NCI-H82 (cell line): ENCODE measurements at places on chromosomes 4 and X.

DNA sequence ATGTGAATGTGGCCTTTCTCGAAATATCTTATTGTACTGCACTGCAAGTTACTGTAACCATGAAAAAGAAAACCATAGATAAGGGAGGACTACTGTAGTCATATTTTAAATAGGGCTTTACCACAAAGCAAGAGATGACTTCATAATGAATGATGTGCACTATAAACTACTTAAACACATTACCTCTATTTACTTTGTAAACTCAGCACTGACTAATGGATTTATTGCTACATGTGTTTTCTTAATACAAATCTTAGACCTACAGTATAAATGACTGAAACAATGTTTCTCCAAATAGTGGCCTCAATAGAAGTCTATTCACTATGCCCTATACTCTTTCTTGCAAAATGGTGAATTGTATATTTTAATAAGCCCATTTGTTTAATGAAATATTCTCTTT is 61.1 kb downstream of the HDX start:
- no peak for DNase-seq

- DNase-seq, result no peak
These were observed 823.2 kb upstream of the LCORL start for GRCh38 chr4:18844726-18845125.

- DNase-seq, result no peak
These were observed 18.2 kb downstream of the IL13RA1 start for GRCh38 chrX:118745570-118745969.

DNA sequence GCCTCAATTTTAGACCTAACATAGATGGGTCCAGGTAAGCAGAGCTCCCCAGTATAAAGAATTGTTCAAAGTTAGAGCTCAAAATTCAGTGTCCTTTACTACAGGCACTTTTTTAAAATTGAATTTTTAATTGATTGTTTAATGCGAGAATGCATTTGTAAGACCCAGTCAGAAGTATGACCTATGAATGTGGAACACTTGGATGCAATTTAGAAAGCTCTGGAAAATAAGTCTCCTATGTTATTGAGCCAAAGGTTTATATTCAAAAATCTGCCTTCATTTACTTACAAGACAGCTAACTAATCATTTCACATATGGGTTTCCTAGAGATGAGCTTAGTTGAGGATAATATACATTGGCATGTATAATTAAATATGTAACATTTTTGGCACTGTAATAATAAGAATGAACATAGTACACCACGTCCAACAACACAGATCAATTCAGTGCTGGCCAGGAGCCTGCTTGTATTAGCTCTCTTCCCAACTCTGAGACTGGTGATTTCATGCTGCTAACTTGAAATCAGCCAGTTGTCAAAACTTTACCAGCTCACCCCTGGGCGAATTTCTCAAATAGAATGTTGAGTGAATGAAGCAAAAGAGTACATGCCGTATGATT is 197.2 kb upstream of the NPY2R start:
- DNase-seq, result no peak

- no peak for DNase-seq
These were observed 787.4 kb upstream of the GALNTL6 start for GRCh38 chr4:171025776-171026175.

- DNase-seq, result no peak
These were observed 69.8 kb downstream of the GAB1 start for GRCh38 chr4:143406523-143406922.

GRCh38 chr4:99945718-99946355 is 581 bp downstream of the DNAJB14 start:
- DNase-seq, result peak; percentile 50

DNA sequence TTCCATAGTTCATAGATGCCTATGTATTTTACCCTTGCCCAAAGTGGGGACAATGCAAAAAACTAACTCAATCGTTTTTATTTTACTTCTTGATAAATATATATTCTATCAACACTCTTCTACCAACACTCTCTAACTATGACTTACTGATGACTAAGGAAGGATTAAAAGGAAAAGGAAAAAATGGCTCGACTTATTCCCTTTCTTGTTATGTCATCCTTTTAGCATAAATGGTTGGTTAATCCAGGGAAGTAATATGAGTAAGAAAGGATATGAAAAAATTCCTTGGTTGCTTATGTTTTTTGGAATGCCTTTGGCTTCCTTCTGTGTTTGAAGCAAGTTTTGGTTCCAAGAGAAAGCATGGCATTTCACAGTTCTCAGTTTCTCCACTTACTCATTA is 1087.1 kb downstream of the C4orf33 start:
- no peak for DNase-seq

- DNase-seq, result no peak
These were observed 1212.2 kb upstream of the TENM3 start for GRCh38 chr4:181030961-181031360.

- DNase-seq, result no peak
These were observed 39.1 kb upstream of the PDLIM5 start for GRCh38 chr4:94412658-94413038.

GRCh38 chr4:165684177-165684805 is 188.7 kb upstream of the TLL1 start:
- no peak for DNase-seq

- peak; percentile 74 for DNase-seq
These were observed 168.9 kb downstream of the ZNF674 start for GRCh38 chrX:46376246-46376885.
